ENCODE measurements at places on chromosomes 11 and 22.

DNA sequence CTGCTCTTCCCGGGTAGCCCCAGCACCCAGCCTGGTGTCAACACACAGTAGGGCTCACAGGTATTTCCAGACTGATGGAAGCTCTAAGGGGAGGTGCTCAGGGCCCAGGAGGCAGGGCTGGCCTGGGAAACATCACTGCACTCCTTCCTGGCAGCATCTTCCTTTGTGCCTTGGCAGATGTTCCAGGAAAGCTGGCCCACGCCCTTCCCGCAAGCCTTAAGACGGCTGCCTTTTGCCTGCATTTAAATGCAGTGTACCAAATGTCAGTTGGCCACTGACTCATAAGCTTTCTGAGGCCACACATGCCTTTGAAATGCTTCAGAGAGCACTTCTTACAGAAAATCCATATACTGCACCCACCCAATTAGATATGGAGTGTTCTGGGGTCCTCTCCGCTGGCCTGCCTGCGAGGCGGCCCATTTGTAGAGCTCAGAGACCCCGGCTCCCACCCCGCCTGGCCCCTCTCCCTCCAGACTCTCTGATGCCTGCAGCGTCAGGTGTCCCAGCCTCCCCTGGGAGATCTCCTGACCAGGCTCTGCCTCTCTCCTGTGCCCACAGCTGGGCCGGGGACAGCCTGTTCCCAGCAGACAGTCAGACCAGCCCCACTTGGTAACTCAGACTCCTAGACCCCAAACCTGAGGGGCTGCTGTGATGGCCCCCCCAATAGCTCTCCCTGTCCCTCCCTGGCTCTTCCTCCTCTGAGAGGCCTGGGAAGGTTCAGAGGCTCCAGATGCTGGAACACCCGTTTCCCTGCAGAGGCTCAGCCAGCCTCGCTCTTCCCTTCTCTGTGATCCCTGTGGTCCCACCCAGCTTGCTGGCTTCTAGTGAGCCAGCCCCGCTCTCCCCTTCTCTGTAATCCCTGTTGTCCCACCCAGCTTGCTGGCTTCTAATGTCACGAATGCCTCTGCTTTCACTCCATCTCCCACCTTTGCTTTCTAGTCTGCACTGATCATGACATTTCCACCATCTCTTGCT lies 47.6 kb upstream of the THY1 start:
- DNase-seq, result no peak

DNA sequence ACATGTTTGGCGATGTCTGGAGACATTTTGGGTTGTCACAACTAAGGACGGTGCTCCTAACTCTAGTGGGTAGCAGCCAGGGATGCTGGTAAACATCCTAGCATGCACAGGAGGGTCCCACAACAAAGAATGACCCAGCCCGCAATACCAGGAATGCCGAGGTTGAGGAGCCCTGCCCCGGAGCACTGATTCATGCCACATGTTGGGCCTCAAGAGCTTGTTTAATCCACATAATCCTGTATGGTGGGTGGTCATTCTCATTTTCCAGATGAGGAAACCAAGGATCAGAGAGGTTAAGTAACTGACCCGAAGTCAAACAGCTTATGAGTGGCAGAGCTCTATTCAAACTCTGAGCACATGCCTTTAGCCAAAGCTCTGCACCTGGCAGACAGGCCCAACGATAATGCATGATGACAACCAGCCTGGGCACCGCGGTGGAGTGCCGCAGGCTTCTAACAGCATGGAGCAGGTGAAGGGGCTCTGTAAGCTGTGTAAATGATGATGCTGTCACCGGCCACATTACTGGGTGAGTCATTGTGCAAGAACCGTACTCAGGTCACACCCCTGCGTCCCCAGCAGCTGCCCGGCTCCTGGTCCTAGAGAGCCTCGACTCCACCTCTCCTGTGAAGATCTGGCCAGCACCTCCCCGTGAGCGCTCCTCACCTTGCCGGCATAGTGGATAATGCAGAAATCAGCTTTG lies 58.6 kb downstream of the APOL1 start:
- no peak for DNase-seq

DNA sequence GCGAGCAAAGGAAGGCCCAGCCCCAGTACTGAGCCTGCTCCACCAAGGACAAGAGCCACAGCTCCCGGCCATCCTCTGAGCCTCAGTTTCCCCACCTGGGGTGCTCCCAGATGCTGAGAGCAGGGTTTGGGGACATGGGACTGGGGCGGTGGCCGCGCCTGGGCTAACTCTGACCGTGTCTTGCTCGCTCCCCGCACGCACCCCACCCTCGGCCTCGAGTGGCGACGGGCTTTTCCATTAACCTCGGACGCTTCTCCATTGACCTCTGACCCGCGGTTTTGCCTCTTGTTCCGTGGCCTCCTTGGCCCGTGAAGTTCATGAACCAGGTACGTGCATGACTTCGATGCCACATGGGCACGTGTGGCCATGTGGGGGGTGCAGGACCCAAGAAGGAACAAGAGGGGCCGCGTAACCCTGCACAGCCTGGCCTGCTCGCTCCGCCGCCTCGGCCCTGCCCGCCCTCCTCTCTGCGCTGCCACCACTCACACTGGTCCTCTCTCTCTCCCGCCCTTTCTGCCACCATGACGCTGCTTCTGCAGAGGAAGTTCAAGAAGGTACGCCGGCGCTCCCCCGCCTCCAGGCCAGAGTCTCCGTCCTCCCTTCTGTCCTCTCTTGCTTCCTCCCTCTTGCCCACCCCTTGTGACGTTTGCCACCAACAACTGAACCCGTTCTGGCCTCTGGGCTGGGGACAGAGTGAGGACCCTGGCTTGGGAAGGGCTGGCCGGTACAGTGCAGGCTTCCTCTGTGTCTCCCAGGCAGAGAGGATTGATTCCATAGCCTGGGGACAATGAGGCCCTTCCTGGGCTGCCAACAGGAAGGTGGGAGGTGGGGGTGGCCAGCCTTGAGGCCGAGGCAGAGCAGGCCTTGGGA lies 6.9 kb downstream of the TNNT3 start:
- peak; percentile 21 for DNase-seq

DNA sequence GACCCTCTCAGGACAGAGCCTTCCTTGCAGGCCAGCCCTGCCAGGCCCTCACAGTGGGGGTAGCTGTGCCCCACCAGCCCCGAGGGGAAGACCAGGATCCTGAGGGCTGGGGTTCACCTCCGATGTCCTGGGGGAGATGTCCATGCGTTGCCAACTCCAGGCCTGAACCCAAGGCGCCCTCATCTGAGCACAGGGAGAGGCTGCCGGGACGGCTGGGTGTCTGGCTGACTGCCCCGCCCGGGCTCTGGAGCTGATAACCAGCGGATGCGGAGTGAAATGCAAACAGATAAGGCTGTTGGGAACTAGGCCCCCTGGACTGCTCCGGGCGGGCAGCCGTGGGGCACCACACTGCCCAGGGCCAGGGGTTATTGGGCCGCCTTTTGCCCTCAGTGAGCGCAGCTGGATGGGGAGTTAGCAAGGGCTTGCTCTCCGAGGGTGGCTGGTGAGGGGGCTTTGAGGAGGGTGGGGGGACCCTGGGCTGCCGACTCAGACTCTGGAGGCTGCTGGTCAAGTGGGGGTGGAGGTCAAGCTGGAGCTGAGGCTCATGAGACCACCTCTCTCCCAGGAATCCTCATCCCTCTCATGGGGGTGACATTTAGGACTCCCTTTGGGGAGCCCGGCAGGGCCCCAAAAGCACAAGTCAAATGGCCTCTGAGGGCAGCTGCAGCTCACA lies 5.6 kb upstream of the MUC6 start:
- DNase-seq, result no peak

GRCh38 chr22:19974268-19974861 lies 32.7 kb upstream of the TXNRD2 start:
- DNase-seq, result no peak

DNA sequence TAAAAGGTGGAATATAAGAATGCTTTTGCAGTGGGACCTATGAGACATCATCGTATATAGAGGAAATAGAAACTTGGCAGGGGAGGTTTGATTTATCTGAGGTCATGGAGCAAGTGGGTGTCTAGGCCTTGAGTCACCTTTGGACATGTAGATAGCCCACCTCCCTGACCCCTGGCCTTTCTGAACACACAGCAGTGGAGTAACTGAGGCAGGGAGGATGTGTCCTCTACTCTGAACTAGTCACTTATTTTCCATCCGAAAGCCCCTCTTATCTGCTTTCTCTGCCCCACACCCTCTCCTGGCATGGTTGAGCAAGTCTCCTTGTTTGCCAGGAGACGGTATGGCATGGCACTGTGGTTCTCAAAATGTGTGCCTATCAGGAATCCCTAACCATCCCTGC lies 7.9 kb downstream of the CD82 start:
- peak; percentile 80 for DNase-seq

- no peak for DNase-seq
These were observed 25.4 kb downstream of the ATG13 start for GRCh38 chr11:46642627-46643335.

- no peak for DNase-seq
These were observed 157.6 kb downstream of the BLID start for GRCh38 chr11:121958323-121958970.

DNA sequence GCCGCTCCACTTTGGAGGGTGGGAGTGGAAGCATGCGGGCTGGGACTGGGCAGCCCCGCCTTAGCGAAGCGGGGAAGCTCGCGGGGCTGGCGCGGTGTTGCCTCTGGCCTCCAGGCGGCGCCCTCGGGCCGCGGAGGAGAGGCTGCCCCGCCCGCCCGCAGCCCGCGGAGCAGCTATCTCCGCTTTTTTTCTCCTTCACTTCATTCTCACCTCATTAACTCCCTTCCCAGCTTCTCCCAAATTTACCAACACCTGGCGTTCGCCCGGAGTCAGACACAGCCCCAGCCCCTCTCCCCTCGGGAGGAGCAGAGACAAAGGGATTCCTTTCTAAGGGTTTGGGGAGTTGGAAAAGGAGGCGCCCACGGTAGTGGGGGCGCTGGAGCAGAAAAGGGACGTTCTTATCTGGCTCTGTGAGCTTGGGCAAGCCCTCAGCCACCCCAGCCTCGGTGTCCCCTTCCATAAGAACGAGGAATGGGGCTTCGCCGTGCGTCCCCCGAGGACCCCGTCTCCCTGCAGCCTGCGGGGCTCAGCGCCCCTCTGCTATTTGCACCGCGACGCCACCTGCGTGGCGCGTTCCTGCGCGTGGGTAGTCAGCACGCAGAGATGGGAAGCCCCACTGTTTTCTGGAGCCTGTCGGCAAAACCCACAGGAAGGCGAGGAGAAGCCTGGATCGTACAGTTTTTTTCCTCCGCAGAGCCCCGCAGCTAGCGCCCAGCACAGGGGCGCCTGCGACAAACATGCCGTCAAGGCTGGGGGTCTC lies 1.5 kb upstream of the WNT11 start:
- DNase-seq, result peak; percentile 65

DNA sequence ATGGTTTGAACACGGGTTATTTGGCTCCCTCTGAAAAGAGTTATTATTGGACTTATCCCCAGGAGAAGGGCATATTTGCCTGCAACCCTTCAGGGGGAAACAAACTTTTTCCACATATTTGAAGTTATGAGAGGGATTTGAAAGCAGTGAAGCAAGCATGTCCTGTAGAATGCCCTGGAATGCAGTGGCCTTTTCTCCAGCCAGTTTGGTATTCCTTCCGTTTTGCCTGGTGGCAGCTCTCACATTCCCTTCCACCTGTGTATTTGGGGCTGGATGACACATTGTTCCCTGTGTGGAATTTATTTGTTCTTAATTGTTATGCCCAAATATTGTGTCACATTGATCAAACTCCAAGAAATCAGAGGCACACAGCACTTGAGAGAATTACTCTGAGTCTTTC lies 59.0 kb downstream of the OSBP2 start:
- no peak for DNase-seq

DNA sequence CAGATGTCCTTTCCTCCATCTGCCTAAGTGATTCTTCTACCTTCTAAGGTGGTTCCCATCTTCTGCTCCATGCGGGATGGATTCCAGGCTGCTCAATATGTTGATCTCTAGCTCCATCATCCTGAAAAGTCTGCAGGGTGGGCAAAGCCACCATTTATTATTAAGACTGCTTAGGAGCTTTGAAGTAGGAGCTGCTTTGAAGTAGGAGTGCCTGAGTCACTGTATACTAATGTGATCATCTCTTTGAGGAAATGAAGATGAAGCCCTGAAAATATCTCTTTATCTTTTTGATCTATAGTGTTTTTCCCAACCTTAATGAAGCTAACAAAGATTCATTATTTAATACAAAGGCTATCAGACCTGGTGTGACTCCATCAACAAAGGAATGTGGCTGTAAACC lies 13.1 kb downstream of the HEPHL1 start:
- no peak for DNase-seq

DNA sequence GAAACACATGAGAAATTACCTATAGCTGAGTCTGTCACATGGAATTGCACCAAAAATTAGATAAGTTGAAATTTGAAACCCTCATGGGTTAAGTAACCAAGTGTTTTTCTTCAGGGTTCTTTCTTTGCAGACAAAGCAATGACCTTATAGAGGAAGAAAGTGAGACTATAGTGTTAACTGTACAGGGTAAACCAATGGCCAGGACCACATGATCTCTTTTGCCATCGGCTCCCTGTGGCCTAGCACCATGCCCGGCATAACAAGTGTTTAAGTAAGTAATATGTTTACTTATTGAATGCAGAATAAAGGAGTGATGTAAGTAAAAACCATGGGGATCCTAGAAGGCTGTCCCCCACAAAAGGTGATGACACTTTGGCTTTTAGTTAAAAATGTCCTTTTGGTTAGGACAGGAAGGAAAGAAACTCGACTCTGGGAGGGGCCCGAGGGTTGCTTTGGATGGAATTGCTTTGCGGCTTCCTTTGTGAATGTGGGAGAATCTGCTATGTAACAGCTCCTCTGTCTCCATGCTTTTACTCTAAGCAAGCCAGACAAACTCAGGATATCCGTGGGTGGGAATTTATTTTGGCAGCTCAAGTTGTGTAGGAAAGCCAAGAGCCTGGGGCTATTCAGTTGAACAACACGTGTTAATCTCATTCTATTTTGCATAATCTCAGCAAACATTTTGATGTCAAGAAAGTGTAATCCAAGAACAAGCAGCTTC lies 454.7 kb downstream of the INSC start:
- DNase-seq, result no peak

GRCh38 chr11:45646275-45646927 lies 19.0 kb downstream of the CHST1 start:
- no peak for DNase-seq

DNA sequence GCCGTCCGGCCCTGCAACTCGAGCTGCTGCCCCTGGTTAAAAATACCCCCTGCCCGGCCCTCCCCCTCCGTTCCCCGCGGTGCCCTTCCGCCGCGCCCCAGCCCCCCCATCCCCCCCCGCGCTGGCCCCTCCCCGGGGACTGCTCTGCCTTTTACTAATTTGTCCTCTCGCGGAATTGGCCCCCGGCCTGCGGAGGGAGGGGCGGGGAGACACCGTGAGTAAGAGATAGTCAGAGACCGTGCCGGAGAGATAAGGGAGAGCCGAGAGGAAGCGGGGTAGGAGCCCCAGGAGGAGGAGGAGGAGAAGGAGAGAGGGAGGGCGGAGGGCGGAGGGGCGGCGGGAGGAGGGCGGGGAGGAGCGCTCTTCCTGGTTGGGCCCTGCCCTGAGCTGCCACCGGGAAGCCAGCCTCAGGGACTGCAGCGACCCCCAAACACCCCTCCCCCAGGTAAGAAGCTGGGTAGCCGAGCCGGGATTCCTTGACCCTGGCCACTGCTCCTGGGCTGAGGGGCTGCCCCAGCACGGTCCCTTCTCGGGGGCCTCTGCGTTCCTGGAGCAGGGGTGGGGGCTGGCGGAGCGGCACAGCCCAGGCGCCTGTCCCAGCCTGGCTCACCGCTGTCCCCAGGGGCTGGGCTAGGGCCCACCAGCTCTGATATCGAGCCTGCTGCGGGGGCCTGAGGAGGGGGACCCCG lies at the start of gene CAPN1:
CAPN1 (plus strand) TSS at position 360 of the 689 bp plus-strand sequence. CDS start 774 bp downstream, outside the sequence.
- DNase-seq, result peak; percentile 33

- no peak for DNase-seq
These were observed 1057.0 kb upstream of the CNTN5 start for GRCh38 chr11:97963528-97964331.

GRCh38 chr11:89604281-89604680 lies 105.8 kb upstream of the TRIM77 start:
- DNase-seq, result no peak

- no peak for DNase-seq
These were observed 43.9 kb downstream of the PDE2A start for GRCh38 chr11:72630104-72630852.

All from inflammatory macrophage treated with lipopolysaccharide for 1 hour (primary cell).